Iris pigment epithelial cell (primary cell): ENCODE measurements at places on chromosomes 16 and 17.

DNA sequence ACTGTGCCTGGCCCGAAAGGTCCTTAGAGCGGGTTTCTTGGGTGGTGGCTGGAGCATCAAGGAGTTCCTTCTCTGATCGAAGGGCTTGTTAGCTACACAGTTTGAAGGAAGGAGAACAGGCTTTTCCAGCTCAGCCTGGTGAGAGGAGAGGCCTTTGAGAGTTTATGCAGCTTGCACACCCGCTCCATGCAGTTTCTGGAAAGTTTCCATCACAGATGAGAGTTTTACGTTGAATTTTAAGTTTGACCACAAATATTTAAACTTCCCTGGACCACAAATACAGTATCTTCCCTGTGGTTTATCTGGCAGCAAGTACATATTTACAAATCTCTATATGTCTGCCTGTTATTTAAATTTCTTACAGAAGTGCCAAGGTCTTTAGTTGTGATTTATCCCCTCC is 56.8 kb downstream of the HIC1 start:
- DNase-seq = peak; percentile 97

GRCh38 chr16:29126057-29126494 is 141.2 kb downstream of the LAT start:
- no peak for DNase-seq

GRCh38 chr17:82356845-82357355 is 2.1 kb upstream of the TEX19 start:
- no peak for DNase-seq

DNA sequence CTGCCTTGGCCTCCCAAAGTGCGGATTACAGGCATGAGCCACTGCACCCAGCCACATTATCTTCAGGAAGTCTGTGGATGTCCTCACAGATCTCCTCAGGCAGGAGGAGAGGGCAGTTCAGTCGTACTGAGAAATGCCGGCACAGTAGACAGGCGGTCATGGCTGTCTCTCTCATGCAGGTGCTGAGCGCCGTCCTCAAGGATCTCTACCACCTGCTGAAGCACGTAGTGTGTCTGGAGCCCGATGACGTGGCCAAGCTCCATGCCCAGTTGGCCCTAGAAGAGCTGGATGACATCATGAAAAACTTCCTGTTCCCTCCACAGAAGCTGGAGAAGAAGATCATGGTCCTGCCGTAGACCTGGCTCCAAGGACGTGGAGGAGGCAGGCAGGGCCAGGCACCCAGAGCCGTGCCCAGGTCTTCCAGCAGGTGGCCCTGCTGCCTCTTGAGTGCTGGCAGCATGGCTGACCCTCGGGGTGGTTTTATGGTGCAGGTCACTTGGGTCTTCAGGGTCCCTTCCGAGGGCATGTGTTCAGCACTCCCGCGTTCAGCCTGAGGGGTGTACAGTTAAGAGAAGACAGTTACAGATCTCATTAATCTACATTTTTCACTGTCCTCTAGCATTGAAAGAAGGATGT is 22.0 kb upstream of the HAS3 start:
- DNase-seq = no peak

GRCh38 chr17:37541880-37542660 is 52.4 kb downstream of the DUSP14 start:
- peak; percentile 84 for DNase-seq

DNA sequence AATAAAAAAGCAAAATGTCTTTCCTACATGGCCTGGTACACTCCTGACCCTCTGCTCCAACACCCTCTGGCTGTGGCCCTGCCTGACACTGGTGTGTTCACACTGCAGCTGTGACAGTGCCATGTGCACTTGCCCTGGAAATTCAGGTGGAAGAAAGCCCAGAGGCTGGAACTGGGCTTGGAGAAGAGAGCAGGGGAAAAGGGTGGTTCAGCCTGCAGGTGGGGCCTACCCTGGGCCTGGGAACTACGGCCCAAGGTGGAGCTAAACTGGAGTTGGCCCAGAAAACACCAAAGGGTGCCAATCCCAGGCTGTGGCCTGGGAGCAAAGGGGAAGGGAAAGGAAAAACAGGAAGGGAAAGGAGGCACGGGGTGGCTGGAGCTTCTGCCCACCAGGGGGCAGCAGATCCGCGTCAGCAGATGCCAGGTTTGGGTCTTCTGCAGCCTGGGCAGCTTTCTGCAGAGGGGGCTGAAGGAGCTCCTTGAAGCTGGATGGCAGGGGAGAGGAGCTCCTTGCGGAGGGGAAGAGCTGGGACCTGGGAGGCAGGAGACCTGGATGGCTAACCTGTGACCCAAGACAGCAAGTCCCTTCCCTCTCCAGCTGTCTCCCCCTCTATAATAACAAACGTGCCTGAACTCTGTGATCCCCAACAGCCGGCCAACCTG is 15.4 kb upstream of the CTCF start:
- peak; percentile 40 for DNase-seq

DNA sequence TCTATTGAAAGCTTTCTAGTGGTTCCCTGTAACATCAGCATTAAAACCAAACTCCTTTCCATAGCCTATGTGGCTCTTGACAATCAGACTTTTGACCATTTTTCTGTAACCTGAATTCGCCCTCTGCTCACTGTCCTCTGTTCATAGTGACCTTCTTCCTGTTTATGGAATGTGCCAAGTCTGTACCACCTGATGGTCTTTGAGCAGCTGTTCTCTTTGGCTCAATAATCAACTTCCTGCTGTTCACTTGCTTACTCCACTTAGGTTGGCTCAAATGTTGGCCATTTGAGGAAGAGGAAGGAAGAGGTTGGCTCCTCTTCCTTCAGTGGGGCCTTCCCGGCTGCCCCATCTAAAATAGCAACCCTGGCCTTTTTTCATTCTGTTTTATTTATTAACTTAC is 251.5 kb downstream of the CA10 start:
- DNase-seq = no peak

GRCh38 chr17:17784657-17785267 is 52.0 kb downstream of the SREBF1 start:
- peak; percentile 41 for DNase-seq

GRCh38 chr17:38611070-38611786 is 5.5 kb upstream of the SRCIN1 start:
- DNase-seq = no peak

DNA sequence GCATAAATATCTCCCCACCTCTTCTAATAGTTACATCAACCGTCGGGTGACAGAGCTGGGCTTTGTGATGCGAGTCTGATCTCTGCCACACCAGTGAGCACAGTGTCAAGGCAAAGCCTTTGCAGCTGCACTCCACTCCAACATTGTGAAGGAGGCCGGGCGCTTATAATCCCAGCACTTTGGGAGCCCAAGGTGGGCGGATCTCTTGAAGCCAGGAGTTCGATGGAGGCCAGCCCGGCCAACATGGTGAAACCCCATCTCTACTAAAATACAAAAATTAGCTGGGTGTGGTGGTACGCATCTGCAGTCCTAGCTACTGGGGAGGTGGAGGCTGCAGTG is 18.9 kb downstream of the CYB5D2 start:
- no peak for DNase-seq

DNA sequence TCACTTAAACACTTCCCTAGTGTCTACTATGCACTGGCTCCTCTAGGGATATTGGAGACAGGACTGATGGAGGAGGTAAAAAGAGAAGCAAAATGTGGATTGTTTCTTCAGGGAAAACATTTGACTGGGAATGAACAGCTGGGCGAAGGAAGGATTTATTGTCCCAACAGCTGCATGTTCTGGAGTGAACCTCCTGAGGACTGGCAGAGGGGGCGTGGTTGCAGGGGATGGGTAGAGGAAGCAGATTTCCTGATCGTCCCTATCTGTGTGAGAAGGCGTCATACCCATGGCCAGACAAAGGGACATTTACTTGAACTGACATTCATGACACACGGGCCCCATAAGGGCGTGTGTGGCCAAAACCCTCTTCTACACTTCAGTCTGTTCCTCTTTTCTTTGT is 321.5 kb downstream of the MAP2K4 start:
- DNase-seq = no peak

DNA sequence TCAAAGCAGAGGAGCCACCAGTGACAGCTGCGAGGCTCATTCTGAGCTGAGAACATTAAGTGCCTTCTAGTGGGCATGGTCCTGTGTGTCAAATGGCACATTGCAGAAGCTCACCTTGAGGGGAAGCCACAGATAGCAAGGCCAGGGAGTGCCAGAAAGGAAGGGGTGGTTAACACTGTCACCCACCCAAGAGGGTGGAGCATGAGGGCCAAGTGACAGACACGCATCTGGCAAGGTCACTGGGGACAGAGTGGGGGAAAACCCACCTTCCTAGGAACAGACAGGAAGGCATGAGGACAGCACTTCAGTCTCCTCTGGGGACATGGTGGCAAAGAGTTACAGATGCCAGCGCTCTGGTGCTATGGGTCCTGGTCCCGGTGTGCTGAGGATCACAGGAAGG is 22.1 kb downstream of the NUBP1 start:
- no peak for DNase-seq

GRCh38 chr16:12965274-12965804 is 63.9 kb downstream of the SHISA9 start:
- DNase-seq = no peak

DNA sequence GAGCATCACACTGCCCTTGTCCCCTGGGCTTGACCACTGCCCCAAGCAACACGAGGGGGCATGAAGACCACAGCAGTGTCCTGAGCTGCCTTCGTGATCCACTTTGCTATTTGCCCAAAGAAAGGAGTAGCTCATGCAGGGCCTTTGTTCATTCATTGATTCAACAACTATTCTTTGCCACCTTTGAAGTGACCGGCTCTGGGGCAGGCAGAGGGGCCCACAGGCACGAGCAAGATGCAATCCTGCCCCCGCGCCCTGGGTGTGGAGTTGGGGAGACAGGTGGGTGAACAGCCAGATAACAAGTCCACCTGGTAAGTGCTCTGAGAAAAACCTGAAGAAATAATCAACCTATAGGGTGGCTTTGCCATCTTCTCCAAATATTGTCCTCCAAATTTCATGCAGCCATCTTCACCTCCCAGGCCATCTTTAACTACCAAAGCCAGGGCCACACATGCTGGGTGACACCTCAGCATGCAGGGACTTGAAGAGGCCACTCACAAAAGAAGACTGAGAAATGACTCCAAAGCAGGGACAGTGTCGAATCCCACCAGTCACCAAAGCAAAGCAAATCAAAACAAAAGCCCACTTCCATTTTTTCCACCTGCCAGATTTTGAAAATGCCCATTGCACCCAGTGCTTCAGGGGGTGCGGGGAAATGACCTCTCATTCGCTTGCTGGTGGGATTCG is 18.2 kb upstream of the RBFOX3 start:
- DNase-seq = no peak

DNA sequence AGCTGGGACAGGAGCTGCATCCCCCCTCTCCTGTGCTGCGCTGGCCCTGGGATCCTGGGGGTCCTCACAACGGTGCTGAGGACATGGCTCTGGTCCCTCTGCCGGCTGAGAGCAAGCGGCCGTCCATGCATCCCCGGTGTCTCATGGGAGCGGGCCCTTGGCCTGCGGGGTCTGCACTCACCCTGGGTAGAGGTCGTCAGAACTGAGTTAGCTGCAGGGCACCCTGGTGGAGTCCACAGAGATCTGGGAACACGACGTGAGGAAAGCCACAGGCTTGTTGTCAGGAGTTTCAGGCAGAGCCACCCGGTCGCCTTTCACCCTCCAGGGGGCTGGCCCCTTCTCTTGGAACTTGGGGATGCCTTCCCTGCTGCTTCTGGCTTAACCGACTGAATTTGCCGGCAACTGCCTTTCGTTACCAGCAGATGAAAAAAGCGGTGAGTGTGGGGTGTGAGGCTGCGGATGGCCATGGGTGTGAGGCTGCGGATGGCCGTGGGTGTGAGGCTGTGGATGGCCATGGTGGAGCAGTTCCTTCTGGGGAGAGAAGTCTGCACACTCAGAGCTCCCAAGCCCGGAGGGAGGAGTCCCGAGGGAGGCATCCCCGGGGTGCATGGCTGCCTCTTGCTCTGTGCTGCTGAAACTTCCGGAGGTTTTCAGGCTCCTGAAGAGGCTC is 81.7 kb downstream of the LMF1 start:
- DNase-seq = no peak

GRCh38 chr17:47733047-47733673 is at the start of gene TBX21:
Gene TBX21, plus strand, starts transcription at chr17:47733236. Its CDS starts 219 bp downstream, at chr17:47733455.
- DNase-seq = no peak

- peak; percentile 86 for DNase-seq
Measured at GRCh38 chr16:64196444-64196843, 925.4 kb downstream of the CDH11 start.

DNA sequence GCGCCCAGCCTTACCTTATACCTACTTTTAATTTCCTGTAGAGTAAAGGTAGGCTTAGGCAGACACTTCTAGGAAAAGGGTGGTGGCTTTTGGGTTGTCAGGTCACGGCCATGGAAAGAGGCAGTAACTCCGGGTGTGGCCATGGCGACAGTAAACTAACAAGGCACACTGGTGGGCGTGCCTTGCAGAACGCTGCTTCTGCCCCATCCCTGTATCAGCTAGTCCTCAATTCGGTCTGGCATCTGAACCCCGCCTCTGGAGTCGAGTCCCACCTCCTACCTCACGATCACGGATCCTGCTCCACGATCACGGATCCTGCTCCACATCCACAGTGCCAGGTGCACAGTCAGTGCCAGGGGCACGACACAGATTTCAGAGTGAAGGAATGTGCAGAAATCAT is 5.6 kb downstream of the ADCY9 start:
- DNase-seq = no peak

DNA sequence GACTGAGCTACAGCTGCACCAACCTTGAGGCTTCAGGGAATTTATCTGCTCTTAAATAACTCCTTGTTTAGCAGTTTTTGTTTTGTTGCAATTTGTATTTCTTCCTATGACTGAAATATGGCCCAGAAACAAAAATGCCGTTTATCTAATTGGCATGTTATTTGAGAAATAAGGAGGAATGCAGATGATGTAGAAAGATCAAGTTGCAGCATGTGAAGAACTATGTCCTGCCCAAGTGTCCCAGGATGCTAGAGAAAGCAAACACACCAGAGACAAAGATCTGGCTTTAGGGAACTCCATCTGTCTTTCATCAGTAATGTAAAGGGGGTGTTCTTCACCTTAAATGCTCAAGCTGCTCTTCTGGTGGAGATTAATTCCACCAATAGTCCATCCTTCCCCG is 29.7 kb downstream of the USP31 start:
- peak; percentile 81 for DNase-seq

DNA sequence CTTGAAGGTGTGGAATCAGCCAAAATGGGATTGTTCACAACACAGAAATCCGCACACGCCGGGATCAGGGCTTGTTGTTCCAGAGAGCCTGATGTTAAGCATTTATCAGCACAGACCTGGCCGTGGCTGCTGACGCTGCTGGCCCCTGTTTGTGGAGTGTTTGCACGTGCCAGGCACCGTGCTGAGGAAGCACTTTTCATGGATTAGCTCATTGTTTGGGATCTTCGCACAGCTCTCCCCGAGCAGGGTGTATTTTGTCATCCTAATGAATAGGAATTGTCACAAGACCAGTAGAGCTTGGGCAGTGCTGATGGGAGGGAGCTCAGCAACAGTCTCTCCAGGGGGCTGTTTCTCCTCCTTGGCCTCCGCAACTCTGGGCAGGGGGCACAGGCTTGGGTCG is 160.4 kb upstream of the PLCG2 start:
- DNase-seq = no peak

- DNase-seq = peak; percentile 75
Measured at GRCh38 chr17:80260069-80260535, 550 bp upstream of the RNF213 start.

DNA sequence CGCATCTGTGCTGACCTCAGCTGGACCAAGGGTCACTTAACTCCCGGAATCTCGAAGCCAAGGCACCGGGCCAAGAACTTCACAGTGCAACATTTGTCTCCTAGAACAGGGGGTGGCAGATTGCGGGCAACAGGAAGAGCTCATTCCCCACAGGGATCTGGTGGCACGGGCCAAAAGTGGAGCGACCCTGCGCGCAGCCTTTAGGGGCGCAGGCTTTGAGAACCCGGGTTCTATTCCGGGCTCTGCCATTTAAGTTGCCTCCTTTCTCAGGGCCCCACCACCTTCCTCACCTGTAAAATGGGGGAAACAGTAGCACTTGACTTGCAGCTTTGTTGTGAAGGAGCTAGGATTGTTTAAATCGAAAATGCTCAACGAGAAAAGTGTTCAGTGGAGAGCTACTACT is 651 bp downstream of the SHMT1 start:
- DNase-seq = peak; percentile 24
